Epithelial cell of umbilical artery (primary cell): ENCODE measurements at places on chromosomes 5 and 9. TPM values are rescaled to one million over a fixed set of nuclear protein-coding genes. Genes with fewer than 3 reads are reported as not detected.

Gene TLE1
- 31.6 and 32.5 TPM in 2 replicates for total RNA-seq

Gene SLC2A8
- 9.4 and 13.1 TPM in 2 replicates for total RNA-seq

Gene ADCY2
- total RNA-seq: not detected in 2 replicates

Gene PCDHA10
- total RNA-seq: under 0.01 and 0.15 TPM in 2 replicates

Gene HMCN2
- 0.15 and 0.32 TPM in 2 replicates for total RNA-seq

Gene SLCO6A1
- total RNA-seq: not detected in 2 replicates

Gene PCDHA12
- total RNA-seq: not detected in 2 replicates

Gene ARRDC1
- total RNA-seq: 21.3 and 21.8 TPM in 2 replicates

Gene ARL14EPL
- total RNA-seq: under 0.01 TPM in 1 of 2 replicates, not detected in the other

Gene RNF130
- total RNA-seq: 20.7 and 27.6 TPM in 2 replicates
